ENCODE measurements at places on chromosomes 2 and 18. TPM values are rescaled to one million over a fixed set of nuclear protein-coding genes. Genes with fewer than 3 reads are reported as not detected.
A peak's percentile ranks its signal among the peaks of the same experiment; 100 is the strongest.

- no peak for DNase-seq
Measured at GRCh38 chr2:12955864-12956263, 239.1 kb downstream of the TRIB2 start.

- no peak for DNase-seq
Measured at GRCh38 chr2:181138816-181139215, 158.4 kb downstream of the UBE2E3 start.

- DNase-seq = peak; percentile 32
Measured at GRCh38 chr18:55422456-55423180, 165.4 kb downstream of the TCF4 start.

DNA sequence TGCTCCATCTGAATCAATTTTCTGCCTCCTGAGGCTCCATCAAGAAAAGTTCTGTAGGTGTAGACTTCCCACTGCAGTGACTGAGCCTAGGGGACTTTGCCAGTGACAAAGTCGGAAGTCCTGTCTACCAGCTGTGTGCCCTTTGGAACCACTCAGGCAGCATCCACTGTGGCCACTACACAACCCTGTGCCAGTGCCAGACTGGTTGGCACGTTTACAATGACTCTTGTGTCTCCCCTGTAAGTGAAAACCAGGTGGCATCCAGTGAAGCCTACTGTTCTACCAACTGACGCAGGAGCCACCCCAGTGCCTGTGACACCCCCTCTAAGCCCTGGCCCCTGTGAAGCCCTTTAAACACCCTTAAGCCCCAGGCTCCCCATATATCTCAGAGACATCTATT is 132.1 kb upstream of the SERPINE2 start:
- DNase-seq = no peak

- DNase-seq = no peak
Measured at GRCh38 chr2:199943373-199943772, 11.9 kb downstream of the TYW5 start.

DNA sequence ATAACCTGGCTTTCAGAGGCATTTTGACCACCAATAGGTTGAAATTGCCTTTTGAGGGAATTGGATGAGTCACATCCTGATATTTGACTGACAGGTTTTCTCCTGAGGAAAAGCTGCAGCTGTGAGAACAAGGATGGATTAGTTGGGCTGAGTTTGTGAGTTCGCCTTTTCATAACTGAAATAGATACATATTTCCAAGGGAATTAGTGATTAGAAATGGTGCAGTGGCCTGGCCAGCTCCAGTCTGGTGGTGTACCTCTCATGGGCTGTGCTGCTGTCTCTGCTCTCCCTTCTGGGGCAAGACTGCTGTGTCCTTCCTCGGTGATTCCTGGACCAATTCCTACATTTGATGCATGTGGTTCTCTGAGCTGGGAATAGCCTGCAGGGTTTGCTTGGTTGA is 341.3 kb downstream of the TSN start:
- no peak for DNase-seq

TSPYL6 gene
- total RNA-seq = 0.08 TPM

LYG1 gene
- total RNA-seq = 0.58 TPM

NEU4 gene
- not detected for total RNA-seq
